ENCODE measurements at places on chromosomes 4 and X. TPM values are rescaled to one million over a fixed set of nuclear protein-coding genes. Genes with fewer than 3 reads are reported as not detected.

DNA sequence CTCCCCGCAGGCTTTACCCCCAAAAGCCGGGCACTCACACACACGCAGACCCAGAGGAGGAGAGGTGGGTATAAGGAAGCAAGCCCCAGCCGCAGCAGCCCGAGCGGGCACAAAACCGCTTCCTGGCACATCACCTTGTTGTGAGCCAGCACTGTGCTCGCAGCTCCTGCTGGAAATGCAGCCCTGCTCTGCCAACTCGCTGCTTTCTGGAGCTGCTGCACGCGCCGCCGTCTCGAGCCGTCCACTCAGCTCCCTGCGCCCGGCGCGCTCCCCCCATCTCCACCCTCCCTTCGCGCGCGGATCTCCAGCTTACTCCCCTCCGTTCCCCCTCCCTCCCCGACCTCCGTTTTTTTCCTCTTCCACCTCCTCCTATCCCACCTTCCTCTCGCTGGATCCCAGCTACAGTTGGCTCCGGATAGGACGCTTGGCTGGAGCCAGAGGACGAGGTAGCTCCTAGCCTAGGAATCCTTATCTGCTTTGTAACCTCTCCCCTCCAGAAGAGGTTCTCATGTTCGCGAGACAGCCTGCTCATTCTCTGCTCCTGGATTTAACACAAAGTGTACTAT lies at the start of gene SPOCK3:
Gene SPOCK3, minus strand, starts transcription at position 179 of the 566 bp plus-strand sequence.
- H3K27ac ChIP-seq, result no peak within 1 kb of the TSS
- peak within 1 kb of the TSS; percentile 98 for H3K4me3 ChIP-seq
- no peaks in the 10 kb centered on the region for H3K4me1 ChIP-seq
- H3K27me3 ChIP-seq, result peaks cover 3% of the 10 kb centered on the region
- no peaks in the 10 kb centered on the region for H3K36me3 ChIP-seq

GRCh38 chrX:17987783-17988182 lies 126.7 kb upstream of the RAI2 start:
- no peak overlapping the region for H3K27ac ChIP-seq
- DNase-seq, result no peak
- no peak overlapping the region for H3K4me3 ChIP-seq

- DNase-seq, result no peak
- no peaks in the 10 kb centered on the region for H3K36me3 ChIP-seq
- H3K27ac ChIP-seq, result no peak overlapping the region
- H3K4me3 ChIP-seq, result no peak overlapping the region
- H3K4me1 ChIP-seq, result no peaks in the 10 kb centered on the region
Observed at GRCh38 chr4:156553659-156554058, 417.9 kb downstream of the PDGFC start.

- peak; percentile 65 for DNase-seq
- no peak overlapping the region for H3K27ac ChIP-seq
- no peaks in the 10 kb centered on the region for H3K36me3 ChIP-seq
- H3K4me1 ChIP-seq, result no peaks in the 10 kb centered on the region
- H3K27me3 ChIP-seq, result no peaks in the 10 kb centered on the region
Observed at GRCh38 chrX:107542500-107542899, 85.8 kb upstream of the PRPS1 start.

GRCh38 chr4:169092889-169093522 lies 83.0 kb upstream of the CBR4 start:
- H3K27ac ChIP-seq, result no peak overlapping the region
- peaks cover 43% of the 10 kb centered on the region for H3K36me3 ChIP-seq
- H3K27me3 ChIP-seq, result no peaks in the 10 kb centered on the region
- no peak for DNase-seq
- H3K4me1 ChIP-seq, result no peaks in the 10 kb centered on the region

DNA sequence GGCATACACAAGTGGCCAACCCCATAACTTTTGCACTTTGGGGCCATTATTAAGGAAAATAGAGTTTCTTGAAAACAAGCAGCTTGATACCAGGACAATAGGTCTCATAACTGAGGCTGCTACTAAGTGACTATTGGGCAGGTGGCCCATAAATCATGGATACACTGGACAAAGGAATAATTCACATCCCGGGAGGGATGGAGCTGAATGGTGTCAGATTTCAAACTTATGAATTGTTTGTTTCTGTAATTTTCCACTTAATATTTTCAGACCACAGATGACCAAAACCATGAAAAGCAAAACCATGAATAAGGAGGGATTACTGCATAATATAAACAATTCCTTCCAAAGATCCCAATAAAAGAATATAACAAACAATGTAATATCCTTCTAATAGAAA lies 114.4 kb downstream of the WDFY3 start:
- H3K27ac ChIP-seq, result no peak overlapping the region
- no peak for DNase-seq
- no peaks in the 10 kb centered on the region for H3K27me3 ChIP-seq

DNA sequence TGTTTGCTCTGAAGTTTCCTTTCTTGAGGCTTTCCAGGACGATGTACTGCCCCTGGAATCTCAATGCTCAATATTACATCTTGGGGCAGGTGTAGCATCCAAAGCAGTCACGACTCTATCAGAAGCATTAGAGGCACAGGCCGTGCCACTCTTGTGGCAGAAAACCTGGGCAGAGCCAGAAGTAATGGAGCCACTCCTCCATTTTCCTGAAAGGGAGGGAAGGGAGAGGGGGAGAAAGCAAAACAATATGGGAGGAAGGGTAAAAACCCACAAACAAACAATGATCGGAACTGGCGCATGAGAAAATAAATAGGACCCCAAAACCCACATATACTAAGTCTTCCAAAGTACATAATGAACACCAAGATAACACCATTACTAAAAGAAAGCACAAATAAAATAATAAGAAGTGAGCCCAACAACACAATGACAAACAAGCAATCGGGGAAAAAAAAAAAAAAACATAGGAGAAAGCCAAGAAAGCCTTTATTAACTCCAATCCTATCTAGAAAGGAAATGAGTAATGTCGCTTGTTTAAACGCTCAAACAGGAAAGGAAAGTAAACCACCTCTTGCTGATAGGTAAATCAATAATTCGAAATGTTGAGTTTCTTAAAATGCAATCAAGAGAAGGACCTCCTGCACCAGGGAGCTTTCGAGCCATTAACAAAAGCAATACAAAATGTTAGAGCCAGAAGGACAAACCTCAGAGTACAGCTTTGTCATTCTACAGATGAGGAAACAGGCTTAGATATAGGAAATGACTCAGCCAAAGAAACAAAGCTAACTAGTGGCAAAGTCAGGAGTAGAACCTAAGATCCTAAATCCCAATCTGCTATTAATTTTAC lies 117.4 kb downstream of the ATRX start:
- no peak overlapping the region for H3K4me3 ChIP-seq
- H3K4me1 ChIP-seq, result no peaks in the 10 kb centered on the region
- H3K36me3 ChIP-seq, result peaks cover 6% of the 10 kb centered on the region

DNA sequence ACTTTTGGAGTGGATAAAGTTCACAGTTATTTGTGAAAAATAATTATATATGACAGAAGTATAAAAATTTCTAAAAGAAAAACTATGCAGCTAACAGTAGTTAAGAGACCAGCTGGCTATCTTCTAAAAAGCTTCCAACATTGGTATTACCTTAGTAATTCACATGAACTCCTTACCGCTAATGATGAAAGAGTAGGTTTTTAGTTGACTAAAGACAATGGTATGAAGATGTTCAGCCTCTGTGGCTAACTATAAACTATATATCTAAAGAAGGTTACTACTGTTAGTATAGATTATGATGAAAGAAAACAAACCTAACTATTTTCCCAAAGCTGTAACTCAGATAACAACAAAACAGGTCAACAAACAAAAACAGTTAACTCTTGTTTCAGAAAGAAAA lies 10.4 kb downstream of the CCNI start:
- H3K36me3 ChIP-seq, result peaks cover 20% of the 10 kb centered on the region
- no peak for DNase-seq
- H3K27ac ChIP-seq, result no peak overlapping the region
- H3K4me1 ChIP-seq, result peaks cover under 1% of the 10 kb centered on the region
- no peak overlapping the region for H3K4me3 ChIP-seq

DNA sequence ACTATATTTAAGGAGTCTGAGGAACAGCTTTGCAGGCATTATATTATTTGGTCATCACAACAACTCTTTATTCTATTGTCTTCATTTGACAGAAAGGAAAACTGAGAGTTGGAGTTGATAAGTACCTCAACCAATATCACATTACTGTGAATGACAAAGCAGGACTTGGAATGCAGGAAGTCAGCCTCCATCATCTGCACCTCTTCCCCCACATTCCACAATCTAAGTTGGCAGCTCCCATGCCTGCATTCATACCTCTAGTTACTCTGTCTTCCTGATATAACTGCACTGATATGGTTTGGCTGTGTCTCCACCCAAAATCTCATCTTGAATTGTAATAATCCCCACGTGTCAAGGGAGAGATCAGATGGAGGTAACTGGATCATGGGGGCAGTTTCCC lies 356.7 kb downstream of the GALNTL6 start:
- H3K4me1 ChIP-seq, result no peaks in the 10 kb centered on the region
- no peak overlapping the region for H3K4me3 ChIP-seq
- no peak overlapping the region for H3K27ac ChIP-seq
- no peaks in the 10 kb centered on the region for H3K36me3 ChIP-seq
- H3K27me3 ChIP-seq, result no peaks in the 10 kb centered on the region
- DNase-seq, result no peak

GRCh38 chrX:18886005-18886343 lies 97.9 kb downstream of the PHKA2 start:
- no peaks in the 10 kb centered on the region for H3K27me3 ChIP-seq
- H3K36me3 ChIP-seq, result peaks cover 4% of the 10 kb centered on the region
- DNase-seq, result no peak
- no peaks in the 10 kb centered on the region for H3K4me1 ChIP-seq
- H3K4me3 ChIP-seq, result peak overlapping the region; percentile 66

DNA sequence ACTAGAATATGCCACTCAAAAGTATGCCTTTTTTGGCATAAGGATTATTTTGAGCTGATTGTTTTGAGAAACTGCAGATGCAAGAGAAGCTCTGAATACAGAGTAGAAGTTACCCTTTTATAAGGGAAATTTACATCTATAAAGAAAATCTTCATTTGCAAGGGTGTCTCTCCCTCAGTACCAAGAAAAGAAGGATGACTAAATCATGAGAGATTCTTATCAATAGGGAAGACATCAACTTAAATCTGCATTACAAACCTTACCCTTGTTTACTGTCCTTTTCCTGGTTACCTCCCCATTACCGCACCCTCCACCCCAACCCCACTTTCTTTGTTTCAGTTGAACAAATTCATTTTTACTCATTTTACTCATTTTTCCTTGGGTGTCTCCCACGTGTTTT lies 62.5 kb downstream of the RLIM start:
- no peak for DNase-seq
- no peaks in the 10 kb centered on the region for H3K27me3 ChIP-seq
- no peak overlapping the region for H3K27ac ChIP-seq
- H3K4me1 ChIP-seq, result no peaks in the 10 kb centered on the region

DNA sequence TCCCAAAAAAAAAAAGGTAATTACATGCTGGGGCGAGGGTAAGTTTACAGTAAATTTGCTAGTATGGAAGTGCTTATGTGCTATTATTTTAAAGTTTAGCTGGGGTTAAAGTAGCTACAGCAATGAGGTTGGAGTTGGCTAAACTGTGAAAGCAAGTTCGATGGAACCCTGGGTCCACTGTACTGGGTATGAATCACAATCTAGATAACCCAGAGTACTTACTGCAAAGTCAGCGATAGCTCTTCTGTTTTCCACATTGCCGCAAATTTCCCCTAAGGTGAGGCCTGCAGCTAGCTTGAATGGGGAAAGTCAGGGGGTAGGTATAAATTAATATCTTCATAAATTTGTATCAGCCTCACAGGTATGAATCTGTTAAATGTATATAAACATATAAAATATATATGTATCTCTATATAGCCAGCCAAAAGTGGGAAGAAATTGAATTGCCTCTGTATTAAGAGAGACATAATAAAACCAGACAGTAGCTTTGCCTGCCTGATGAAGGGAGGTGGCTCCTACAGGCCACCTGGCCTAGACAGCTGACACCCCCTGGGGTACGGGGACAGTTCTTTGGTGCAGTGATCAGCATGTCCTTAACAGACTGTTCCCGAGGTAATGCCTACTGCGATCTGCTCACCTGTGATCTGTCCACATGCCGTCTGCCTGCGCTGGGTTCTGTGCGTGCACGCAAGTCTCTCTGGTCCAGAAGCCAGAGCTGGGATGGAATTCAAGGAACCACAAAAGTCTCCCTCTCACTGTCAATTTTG lies 30.6 kb downstream of the CLRN2 start:
- no peak overlapping the region for H3K4me3 ChIP-seq
- DNase-seq, result no peak
- peaks cover 4% of the 10 kb centered on the region for H3K27me3 ChIP-seq
- H3K27ac ChIP-seq, result no peak overlapping the region

DNA sequence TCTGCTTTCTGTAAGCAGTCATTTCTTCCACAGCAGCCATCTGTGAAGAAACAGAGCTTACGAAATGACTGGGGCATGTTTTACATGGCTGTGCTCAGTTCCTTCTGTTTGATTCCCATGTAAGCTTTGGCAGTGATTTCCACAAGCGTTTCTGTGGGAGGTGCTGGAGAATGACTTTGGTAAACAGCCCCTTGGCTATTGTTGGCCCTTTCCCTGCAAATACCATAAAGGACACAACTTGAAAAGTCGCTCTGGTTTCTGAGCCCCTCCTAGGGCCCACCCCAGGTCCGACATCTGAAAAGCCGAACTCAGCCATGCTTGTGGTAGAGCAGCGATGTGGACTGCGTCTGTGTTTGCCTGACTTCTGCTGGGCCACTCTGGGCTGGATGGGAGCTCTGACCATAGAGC lies 3.7 kb downstream of the LIMCH1 start:
- H3K27ac ChIP-seq, result no peak overlapping the region
- H3K27me3 ChIP-seq, result no peaks in the 10 kb centered on the region
- peaks cover 4% of the 10 kb centered on the region for H3K4me1 ChIP-seq
- no peak overlapping the region for H3K4me3 ChIP-seq
- DNase-seq, result no peak

GRCh38 chr4:83382850-83383249 lies 48.2 kb upstream of the HPSE start:
- no peak overlapping the region for H3K27ac ChIP-seq
- H3K4me1 ChIP-seq, result no peaks in the 10 kb centered on the region
- peaks cover 14% of the 10 kb centered on the region for H3K36me3 ChIP-seq
- no peak for DNase-seq

DNA sequence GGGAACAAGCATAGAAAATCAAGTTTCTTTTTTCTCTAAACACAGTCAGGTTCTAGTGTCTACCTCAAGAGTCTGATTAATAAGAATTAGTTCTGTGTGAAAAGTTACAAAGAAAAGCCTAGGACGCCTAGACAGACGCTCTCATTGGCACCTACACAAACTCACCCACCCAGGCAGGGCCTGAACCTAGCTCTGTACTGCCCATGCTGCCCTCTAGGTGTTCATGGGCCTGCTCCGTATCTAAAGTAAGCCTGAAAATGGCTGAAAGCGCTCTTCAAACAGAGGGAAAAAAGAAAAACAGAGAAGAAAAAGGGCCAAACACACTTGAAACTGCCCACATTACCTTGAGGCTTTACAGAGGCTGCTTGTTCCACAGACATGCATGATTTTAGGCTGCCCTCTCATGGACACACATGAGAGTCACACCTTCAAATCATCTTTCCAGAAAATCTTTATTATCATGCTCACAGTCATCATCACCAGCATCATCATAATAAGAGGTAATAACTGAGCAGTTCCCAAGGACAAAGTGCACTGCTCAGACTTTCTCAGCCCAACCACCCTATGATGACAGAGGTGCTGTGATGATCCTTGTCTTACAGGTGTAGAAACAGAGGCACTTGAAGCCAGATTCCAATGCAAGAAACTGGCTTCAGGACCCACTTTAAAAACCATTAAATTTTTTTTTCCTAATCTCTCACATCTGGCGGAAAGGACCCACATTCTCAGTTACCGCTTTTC lies 49.6 kb downstream of the MAP7D2 start:
- 0 out of 2 replicates have a peak, but pooled peaks cover 3% of the 10 kb centered on the region for H3K27me3 ChIP-seq
- H3K4me3 ChIP-seq, result no peak overlapping the region

The TLR6 gene
- 0.07 TPM for total RNA-seq

The MAGEC2 gene
- total RNA-seq, result not detected

All from H9 (cell line).